ENCODE measurements at places on chromosomes 7 and 10.

DNA sequence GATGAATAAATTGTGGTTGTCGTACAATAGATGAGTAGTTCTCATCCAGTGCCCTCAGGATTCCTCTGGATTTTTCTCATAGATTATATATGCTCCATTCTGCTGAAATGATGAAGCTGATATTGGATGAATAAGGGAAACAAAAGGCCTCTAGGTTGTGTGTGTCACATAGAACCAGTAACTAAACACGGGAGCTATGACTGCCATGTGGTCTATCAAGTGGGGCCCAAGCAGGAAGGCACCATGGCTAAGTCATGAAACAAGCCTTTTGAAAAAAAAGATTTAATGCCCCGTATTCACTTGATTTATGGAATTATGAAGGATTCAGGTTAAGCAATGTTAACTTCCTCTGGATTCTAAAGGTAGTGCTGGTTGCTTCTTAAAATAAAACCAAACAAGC lies 225.1 kb downstream of the TCF7L2 start:
- DNase-seq = no peak

DNA sequence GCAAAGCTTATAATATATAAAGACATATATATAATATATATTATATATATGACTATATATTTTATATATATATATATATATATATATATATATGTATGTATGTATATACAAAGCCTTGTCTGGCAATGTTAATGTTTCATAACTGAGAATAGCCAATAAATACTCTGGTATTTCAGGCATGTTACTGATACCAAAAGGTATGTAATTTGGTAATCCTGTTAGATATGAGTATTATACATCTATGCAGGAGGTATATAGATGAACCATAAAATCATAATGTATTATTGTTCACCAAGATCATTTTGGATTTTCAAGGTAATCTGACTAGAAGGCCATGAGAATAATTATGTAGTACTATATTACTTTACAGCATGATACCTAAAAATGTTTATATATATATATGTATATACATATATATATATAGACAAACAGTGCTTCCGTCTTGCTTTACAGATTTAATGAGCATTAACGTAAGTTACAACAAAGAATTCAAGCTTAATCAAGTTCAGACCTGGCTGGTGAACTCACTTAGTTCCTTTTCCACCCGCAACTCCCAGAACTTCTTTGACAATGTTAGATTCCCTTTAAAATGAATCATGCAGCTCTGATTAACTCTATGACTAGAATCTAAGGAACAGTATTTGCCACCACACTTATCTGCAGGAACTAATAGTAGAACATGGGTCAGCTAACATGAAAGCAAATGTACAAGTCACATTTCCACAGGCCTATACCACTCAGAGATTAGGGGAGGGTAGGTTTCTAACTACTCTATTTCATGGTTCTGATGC lies 82.7 kb downstream of the SLC25A13 start:
- DNase-seq = no peak

GRCh38 chr10:33421789-33422462 lies 87.5 kb upstream of the NRP1 start:
- DNase-seq = no peak

DNA sequence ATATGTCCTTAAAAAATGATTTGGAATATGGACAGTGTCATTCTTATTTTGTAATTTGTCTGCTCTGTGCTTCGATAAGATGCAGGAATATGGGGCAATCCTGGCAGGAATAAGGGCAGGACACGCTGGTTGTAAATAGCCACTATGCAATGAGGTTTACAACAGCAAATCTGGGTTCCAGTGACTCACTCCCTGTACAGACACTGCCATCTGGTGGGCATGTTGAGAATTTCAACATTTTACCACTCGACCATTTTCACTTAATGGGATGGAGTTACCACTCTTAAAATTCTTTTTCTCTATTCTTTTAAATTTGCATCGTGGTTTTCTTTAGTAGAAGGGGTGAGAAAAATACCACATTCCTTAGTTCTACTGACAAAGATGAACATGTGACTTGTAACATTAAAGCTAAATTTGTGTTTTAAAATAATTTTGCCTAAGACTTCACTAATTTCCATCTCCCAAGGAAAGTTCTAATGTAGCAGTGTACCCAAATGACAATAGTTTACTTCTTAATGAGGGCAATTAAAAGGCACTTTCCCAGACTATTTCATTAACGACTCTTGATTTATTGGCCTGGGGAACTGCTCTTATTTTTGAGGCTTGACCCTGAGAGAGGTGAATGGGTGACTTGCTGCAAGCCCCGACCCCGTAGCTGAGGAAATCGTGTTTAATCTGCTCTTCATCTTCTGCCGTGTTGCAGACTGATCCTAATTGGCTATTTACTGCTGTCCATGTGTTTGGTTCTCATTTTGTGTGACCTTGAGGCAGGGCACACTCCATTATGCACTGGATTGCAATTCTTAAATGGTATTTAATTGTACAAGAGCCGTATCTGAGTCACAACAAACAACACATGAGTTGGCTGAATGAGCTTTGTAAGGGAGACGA lies 173.6 kb upstream of the IMMP2L start:
- DNase-seq = peak; percentile 25

DNA sequence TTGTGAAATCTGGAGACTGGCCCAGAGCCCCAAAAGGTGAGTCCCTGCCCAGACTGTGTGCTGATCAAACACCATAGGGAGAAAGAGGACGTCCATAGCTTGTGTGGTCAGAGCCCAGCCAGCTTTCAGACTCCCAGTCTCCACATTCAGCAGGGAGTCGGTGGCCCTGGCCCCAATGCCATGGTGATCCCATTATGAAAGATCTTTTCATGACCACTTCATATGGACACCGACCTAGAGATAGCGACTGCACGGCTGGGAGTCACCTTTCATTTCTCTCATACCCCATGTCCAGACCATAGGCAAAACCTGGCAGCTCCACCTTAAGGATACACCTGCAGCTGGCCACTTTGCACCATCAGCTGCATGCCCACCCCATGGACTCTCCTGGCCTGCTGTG lies 126.4 kb downstream of the ARHGAP22 start:
- no peak for DNase-seq

DNA sequence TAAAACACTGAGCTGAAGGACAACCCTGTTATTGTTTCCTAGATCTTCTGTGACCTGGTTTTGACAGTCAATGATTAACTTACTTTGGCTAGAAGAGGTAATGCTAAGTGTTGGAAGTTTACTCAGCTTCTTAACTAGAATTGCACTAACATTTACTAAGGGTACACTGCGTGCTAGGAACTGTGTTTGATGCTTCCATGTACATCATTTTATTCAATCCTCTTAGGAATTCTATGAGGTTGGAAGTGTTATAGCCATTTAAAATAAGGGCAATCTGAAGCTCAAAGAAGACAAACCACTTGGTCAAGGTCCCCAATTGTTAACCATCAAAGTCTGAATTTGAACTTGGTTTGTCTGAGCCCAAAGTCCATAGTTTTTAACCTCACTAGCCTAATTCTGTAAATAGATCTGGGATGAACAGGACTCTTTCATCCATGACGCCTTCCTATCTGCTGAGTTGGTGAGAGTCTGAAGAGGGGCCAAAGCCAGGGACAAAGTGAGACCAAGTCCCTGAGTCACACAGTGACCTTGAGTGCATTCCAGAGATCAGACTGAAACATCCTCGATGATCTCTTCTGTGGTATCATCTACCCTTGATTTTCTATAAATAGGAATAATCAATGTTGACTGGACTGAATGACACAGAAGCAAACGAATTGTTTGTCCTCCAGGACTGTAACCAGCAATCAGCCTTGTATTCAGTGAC lies 29.2 kb upstream of the ZNRF2 start:
- no peak for DNase-seq

- DNase-seq = no peak
Measured at GRCh38 chr10:25820874-25821273, 113.2 kb upstream of the MYO3A start.

DNA sequence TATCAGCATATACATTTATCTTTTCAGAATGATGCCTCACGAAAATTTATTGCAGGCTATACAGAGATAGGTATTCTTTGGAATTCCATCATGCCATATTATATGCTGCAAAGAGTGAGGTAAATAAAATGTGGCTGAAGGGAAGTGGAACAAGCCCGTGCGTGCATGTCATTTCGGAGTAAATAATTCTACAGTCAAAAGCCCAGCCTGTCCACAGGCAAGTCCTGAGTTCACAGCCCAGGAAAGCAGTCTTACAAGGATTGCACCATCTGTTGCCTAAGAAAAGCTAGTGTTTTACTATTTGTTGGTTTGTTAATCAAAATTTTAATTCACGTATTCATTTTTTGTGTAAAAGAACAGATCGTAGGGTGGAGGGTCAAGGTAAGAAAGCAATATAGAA lies 292.4 kb upstream of the AKR1E2 start:
- no peak for DNase-seq

DNA sequence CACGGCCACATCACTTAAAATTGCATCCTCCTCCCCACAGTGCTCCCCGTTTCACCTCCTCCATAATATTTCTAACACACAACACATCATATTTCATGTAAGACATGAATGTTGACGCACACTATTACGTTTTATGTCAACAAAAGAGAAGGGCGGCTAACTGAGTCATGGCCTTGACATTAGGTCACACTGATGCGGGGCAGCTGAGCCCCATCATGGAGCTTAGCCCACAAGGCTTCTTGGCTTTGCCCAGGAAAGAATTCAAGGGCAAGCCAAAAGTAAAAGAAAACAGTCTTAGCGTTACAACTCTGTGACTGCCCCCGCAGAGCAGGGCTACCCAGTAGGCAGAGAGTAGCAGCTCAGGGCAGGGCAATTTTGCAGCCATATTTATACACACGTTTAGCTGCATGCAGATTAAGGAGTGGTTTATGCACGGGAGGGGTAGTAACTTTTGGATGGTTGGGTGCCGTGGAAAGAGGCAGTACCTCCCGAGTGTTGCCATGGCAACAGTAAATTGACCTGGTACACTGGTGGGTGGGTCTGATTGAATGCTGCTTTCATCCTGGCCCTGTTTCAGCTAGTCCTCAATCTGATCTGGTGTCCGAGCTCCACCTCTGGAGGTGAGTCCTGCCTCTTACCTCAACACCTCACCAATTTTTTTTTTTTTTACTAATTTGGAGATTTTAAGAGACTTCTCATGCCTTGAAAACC lies 156.2 kb upstream of the FRMD4A start:
- no peak for DNase-seq

DNA sequence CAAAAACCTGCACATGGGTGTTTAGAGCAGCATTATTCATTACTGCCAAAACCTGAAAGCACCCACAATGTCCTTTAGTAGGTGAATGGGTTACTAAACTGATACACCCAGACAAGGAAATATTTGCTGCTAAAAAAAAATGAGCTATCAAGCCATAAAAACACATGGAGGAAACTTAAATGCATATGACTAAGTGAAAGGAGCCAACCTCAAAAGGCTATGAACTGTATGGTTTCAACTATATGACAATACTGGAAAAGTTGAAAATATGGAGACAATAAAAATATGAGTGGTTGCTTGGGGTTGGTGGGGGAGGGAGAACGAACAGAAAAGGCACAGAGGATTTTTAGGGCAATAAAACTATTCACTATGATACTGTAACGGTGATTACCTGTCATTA lies 291.0 kb downstream of the TNS3 start:
- no peak for DNase-seq

DNA sequence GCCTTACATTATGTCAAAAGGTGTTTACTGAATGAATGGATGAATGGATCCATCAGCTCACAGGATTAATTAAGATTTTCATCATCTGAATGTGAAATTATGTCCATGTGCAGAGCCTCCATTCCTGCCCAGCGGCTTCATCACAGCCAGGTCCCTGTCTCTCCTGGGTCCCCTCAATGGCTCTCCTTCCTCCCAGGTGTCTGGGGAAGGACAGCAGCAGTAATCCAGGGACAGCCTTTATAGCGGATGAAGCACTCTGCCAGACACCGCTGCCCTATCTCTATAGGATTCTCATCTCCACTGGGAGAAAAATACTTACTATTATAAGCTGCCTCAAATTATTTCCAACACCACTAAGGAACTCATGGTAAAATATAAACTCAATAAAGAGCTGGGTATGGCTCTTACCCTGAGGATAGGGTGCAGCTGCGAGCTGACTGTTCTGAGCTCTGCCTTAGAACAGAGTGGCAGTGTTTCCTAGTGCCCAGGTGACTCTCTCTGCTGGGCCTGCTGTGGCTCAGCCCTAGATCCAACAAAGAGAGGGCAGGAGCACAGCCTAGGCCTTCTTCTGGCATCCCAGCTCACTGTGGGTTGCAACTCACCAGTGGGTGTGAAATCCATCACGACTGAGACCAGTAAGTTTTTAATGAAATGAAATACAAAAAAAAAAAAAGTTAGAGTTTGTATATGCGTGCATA lies 38.3 kb downstream of the GPRIN2 start:
- DNase-seq = no peak

- no peak for DNase-seq
Measured at GRCh38 chr10:89548673-89549072, 13.3 kb upstream of the SLC16A12 start.

- no peak for DNase-seq
Measured at GRCh38 chr10:1287971-1288401, 231.8 kb downstream of the WDR37 start.

GRCh38 chr10:31759124-31759798 lies 169.4 kb downstream of the ARHGAP12 start:
- DNase-seq = peak; percentile 66

DNA sequence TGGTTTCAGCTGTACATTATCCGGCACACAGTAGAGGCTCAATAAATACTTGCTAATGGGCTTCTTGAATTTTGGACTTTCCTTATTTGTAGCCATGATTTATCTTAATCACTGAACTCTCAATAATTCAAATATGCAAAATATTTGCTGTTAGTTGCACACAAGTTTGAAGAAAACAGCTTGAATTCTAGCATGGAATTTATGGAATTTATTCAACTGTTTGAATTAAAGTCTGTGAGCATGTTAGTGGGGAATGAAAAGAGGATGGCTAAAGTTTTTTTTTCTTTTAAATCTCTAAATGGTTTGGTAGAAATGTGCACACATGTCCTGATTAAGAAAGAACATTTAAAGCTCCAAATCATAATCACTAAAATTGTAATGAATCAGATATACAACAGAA lies 42.5 kb downstream of the SIRT1 start:
- no peak for DNase-seq

DNA sequence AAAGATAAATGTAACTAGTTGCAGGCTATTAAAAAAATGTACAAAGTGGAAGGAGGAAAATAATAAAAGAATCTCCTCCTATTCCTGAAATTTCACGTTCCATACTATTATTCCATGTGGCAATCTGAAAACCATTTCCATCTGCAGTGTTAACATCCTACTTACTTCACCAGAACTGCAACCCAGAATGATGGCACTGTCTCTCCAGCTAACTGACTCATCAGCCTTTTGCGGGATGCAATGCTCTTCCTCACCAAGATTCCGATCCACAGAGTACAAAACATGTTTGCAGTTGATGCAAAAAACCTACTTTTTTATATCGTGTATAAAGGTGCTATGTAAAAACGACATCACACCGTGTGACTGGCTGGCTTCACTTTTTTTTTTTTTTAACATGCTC lies 50.8 kb downstream of the ESYT2 start:
- DNase-seq = no peak

Measured in activated naive CD4-positive, alpha-beta T cell treated with Interleukin-2 at 50 U/mL for 16 hours (primary cell).